ENCODE measurements at places on chromosomes 16 and 17.

GRCh38 chr16:3730161-3731125 lies 13.1 kb upstream of the TRAP1 start:
- no peak for DNase-seq

- peak; percentile 66 for DNase-seq
These were observed 24.2 kb downstream of the SGSH start for GRCh38 chr17:80195671-80196529.

GRCh38 chr16:1099189-1100083 lies 3.4 kb upstream of the C1QTNF8 start:
- DNase-seq, result no peak

- DNase-seq, result no peak
These were observed at the start of gene GDPD3 for GRCh38 chr16:30113031-30113710. Gene GDPD3, minus strand, starts transcription at chr16:30113537. Its CDS starts 59 bp downstream, at chr16:30113478.

GRCh38 chr16:85215478-85216118 lies 103.3 kb upstream of the CIBAR2 start:
- no peak for DNase-seq

GRCh38 chr17:10651927-10652326 lies 5.2 kb downstream of the MYH3 start:
- no peak for DNase-seq

GRCh38 chr17:59962739-59963318 lies 1.7 kb downstream of the RNFT1 start:
- no peak for DNase-seq

- DNase-seq, result no peak
These were observed 1047.2 kb downstream of the CDH11 start for GRCh38 chr16:64074706-64075105.

DNA sequence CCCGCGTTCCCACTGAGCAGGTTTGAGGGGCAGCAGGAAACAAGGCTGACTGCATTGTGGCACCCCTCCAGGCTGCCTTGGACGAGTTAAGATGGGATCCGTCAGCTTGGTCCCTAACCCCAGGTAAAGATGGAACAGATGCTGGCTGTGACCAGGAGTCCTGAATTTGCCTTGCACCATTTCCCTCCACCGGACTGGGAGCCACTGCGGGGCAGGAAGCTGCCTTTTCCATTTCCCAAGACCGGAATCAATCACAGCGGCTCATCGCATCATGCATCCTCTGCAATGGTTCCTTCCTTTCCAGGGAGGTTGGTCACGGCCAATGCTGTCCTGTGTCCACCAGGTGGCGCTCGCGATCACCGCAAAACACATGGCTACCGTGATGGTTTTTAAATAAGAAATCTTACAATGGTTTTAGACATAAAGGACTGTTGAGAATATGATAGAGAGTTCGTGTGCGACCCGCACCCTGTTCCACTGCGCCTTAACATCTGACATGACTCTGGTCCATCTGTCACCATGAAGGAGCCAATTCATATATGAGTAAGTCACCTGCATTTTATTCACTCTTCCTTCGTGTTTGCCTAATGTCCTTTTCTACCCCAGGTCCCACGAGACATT lies 6.8 kb upstream of the MEAK7 start:
- peak; percentile 93 for DNase-seq

GRCh38 chr16:72042157-72042660 lies 12.1 kb upstream of the HP start:
- no peak for DNase-seq

DNA sequence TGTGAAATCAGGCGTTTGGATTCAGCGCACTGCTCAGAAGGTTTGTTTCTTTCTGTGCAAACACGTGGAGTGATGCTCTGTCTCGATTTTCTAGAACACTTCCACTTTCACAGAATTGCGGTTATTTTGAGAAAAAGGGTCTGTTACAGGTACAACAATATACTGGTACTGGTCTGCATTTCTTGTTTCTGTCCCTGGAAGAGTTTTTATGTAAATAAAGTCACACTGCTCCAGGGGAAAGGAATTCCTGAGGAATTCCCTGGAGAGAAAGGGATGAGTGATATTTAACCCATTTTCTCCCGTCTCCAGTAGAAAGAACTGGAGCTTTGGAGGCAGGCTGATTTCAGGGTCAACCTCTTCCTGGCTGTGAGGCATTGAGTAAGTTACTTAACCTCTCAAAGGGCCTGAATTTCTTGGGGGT lies 16.2 kb upstream of the RMI2 start:
- no peak for DNase-seq

- no peak for DNase-seq
These were observed 3.2 kb downstream of the ARHGAP27 start for GRCh38 chr17:45429339-45430005.

DNA sequence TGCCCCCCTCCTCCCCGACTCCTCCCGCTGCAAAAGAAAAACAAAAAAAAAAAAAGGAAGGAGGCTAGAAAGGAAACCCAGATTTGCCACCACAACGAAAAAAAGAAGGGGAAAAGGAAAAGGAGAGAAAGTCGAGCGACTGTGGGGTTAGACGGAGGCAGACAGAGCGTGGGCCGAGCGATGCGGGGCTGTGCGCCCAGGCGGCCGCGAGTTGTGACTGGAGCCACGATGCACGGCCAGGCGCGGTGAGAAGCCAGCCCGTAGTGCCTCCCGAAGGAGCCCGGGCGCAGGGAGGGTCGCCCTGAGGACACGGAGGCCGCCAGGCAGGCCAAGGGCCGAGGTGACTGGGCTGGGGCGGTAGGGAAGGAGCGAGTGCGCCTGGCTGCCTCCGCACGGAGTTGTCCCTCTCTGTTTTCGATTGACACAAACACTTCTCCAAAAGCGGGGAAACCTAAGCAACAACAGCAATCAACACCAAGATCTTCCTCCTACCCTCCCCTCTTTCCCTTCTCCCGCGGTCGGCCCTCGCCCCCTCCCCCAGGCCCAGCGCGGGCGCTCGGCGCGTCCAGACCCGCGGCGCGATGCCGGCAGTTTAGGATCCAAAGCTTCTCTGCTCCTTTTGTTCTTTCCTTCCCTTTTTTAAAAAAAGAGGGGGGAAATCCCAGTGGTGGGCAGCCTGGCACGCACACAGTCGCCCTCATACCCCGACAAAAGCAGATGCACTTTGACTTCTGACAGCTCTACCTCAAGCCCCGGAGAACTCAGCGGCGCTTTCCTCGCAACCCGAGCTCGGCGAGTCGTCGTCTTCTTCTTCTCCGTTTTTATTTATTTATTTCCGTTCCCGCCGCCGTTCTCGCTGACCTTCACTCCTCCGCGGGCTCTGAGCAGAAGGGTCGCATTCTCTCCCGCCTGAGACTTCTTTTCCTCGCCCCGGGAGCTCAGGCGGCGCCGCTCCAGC lies at the start of gene LHX1:
TSS of gene LHX1 (plus strand) at position 475 of the 958 bp plus-strand sequence. CDS start 723 bp downstream, outside the sequence.
- no peak for DNase-seq

GRCh38 chr17:19867329-19868078 lies at the start of gene ULK2:
Gene ULK2, minus strand, starts transcription at chr17:19867936. Its CDS starts 519 bp downstream, at chr17:19867417.
- peak; percentile 62 for DNase-seq

- no peak for DNase-seq
These were observed 584.9 kb downstream of the CDH13 start for GRCh38 chr16:83211711-83212110.

- no peak for DNase-seq
These were observed 42.9 kb downstream of the USP10 start for GRCh38 chr16:84742641-84743092.

GRCh38 chr17:28970879-28971278 lies 19.6 kb upstream of the PHF12 start:
- no peak for DNase-seq

- DNase-seq, result peak; percentile 49
These were observed 27.3 kb downstream of the SLFN11 start for GRCh38 chr17:35345926-35346771.

DNA sequence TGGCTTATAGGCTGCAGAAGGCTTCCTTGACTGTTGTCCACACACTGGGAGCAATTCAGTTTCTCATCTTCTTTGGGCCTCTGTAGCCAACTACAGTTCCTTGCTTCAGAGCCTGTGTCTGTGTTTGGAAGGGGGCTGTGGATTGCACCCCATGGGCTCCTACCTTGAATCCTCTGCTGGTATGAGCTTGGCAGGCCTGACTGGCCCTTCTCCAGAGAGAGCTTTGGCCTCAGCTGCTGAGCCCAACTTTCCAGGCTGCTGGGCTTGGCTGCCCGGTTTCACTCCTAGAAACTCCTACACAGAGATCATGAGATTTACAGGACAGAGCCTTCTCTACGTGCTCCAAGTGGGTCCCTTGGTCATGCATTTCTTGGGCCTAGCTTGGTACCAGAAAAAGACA lies 354.4 kb downstream of the SNX29 start:
- DNase-seq, result no peak

- no peak for DNase-seq
These were observed 729.7 kb upstream of the GOT2 start for GRCh38 chr16:59463776-59464175.

- DNase-seq, result no peak
These were observed 19.0 kb downstream of the LMF1 start for GRCh38 chr16:951660-952301.

DNA sequence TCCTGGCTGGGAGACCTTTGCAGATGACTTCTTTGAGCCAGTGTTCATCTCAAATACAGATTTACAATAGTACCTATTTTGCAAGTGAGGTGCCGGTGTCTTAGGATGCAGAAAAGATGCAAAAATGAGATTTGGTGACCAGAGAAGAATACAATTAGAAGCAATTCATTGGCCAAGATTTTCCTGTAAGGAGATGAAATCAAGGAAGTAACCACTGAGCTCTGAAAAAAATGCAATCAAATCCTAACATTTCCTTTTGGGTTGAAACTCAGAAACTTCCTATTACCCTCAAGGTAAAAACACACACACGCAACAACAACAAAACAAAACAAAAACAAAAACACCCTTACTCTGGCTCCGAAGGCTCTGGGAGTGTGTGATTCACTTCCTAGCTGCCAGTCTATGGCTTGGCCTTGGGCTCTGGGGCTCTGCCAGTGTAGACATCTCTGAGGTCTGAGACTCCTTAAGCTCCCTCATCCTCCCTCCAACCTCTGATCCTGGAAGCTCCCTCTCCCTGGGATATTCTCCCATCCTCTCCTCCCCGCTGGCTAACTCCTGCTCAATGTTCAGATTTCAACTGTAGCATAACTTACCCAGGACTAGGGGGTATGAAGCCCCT lies 16.8 kb upstream of the MT4 start:
- DNase-seq, result no peak

- DNase-seq, result no peak
These were observed 2.6 kb downstream of the STXBP4 start for GRCh38 chr17:54971147-54971546.

DNA sequence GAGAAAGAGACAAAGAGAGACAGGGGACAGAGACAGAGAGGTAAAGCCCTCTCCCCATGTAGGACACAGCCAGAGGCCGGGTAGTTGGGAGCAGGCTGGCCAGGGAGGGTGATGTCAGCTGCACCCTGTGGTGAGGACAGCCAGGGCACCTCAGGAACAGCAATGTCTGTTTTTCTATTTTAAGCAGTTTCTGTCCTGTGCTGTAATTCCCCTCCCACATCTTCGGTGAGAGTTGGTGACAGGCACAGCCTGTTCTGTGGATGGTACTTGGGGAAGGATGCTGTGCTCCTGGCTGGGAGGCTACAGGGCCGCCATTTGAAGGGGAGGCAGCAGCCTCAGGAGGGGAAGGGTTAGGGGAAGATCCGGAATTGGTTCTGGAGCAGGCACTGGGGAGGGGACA lies 163.5 kb downstream of the SDK2 start:
- no peak for DNase-seq

DNA sequence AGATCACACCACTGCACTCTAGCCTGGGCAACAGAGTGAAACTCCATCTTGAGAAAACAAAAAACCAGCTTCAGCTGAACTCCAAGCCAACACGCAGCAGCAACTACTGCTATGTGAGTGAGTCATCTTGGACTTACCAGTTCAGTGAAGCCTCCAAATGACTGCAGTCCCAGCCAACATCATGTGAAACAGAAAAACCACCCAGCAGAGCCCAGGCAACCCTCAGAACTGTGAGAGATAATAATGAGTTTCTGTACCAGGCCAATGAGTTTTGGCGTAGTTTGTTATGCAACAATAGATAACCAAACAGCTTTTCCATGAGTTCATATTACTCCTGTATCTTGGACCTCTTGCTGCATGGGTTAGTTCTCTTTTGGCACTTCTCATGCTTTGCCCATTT lies 23.3 kb downstream of the PHF12 start:
- DNase-seq, result peak; percentile 49

GRCh38 chr16:26348095-26348494 lies 656.3 kb downstream of the HS3ST4 start:
- no peak for DNase-seq

- DNase-seq, result no peak
These were observed 570 bp upstream of the NME3 start for GRCh38 chr16:1771864-1772361.

All from CD4-positive, alpha-beta T cell treated with Interleukin-6 for 4 hours (primary cell).